Fibroblast of the aortic adventitia (primary cell): ENCODE measurements at places on chromosomes 4 and X. TPM values are rescaled to one million over a fixed set of nuclear protein-coding genes. Genes with fewer than 3 reads are reported as not detected.

- no peak for DNase-seq
These were observed 634.6 kb upstream of the FTHL17 start for GRCh38 chrX:31706466-31706865.

GRCh38 chr4:41656572-41657520 lies 91.7 kb downstream of the PHOX2B start:
- DNase-seq, result no peak

- no peak for DNase-seq
These were observed 235.0 kb downstream of the PALLD start for GRCh38 chr4:168731706-168732414.

The GJB1 gene
- not detected in 2 replicates for total RNA-seq

The RBM46 gene
- 0.57 TPM in 1 of 2 replicates, not detected in the other for total RNA-seq
